ENCODE measurements at places on chromosomes 7 and 10.

- DNase-seq: no peak
Observed at GRCh38 chr10:124436191-124436638, 13.6 kb downstream of the NKX1-2 start.

- no peak for DNase-seq
Observed at GRCh38 chr7:41328544-41328943, 374.3 kb downstream of the INHBA start.

DNA sequence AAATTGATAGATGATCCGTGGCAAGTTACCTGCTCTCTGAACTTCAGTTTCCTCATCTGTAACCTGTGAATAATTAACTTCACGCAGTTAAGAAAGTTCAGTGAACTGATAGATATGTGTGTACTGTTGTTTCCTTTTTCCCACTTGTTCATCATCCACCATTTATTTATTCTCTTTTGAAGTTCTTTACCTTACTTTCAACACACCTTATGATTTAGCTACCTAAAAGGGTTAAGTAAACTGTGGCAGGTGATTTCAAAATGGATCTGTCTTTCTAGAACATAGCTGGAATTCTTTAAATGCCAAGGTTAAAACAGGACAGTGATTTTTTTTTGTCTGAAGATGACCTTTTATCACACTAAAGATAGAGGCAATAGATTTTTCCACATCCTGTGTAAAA, 27.4 kb upstream of the MALRD1 start:
- no peak for DNase-seq

- peak; percentile 36 for DNase-seq
Observed at GRCh38 chr10:110643653-110644597, at the start of gene RBM20. RBM20 (plus strand) TSS chr10:110644336; CDS start chr10:110644455, 119 bp downstream.

DNA sequence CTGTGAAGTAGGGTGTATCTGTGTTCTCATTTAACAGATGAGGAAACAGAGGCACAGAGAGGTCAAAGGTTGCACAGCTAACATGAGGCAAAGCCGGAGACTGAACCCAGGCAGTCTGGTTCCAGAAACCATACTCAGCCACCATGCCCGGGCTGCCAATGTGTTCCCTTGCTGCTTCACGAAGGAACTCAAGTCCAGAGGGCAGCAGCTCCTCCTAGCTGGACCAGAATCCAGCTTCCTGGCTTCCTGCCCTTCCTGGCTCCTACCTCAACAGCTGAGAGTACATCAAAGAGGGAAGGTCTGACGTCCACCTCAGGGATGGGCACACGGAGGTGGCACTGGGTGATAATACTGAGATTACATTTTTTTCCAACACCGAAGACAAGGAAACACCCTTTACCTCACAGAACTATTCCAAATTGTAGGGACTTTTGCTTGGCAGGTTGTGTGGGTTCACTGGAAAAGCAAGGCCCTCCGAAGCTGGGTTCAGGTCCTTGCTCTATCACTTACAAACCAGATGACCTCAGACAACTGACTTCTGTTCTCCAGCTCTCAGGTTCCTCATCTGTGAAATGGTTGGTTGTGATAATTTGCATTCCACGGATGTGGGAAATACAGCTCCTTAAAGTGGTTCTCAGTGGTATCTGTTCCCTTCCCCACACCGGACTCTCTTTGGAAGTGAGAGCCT, 154.1 kb upstream of the ZMIZ1 start:
- no peak for DNase-seq

Measured in left renal pelvis (tissue), 4 donors.